ENCODE measurements at places on chromosomes 12 and 14.

GRCh38 chr12:95700316-95700785 lies 90.2 kb downstream of the NTN4 start:
- no peak for DNase-seq

GRCh38 chr12:117241697-117242096 lies 51.4 kb upstream of the FBXO21 start:
- no peak for DNase-seq

- DNase-seq, result no peak
Measured at GRCh38 chr12:127773520-127773919, 493.4 kb upstream of the TMEM132C start.

DNA sequence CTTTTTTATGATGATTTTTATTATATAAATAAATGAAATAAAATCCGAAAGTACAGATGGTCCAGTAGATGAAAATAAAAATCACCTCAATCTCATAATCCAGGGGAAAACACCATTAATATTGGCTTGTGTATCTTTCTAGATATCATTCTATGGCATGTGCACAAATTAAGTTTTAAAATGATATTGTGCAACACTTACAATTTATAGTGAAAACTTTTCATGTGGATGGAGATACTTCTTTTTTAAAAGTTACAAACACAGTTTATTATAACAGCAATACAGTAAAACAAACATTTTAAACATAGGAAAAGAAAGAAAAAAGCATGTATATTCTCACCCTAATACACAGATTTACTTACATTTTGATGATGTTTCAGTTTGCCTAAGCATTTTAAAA lies 98.9 kb upstream of the RMST start:
- no peak for DNase-seq

GRCh38 chr12:57476162-57476992 lies 3.3 kb downstream of the ARHGAP9 start:
- DNase-seq, result no peak

- peak; percentile 90 for DNase-seq
Measured at GRCh38 chr14:103500148-103500990, 22.3 kb downstream of the CKB start.

DNA sequence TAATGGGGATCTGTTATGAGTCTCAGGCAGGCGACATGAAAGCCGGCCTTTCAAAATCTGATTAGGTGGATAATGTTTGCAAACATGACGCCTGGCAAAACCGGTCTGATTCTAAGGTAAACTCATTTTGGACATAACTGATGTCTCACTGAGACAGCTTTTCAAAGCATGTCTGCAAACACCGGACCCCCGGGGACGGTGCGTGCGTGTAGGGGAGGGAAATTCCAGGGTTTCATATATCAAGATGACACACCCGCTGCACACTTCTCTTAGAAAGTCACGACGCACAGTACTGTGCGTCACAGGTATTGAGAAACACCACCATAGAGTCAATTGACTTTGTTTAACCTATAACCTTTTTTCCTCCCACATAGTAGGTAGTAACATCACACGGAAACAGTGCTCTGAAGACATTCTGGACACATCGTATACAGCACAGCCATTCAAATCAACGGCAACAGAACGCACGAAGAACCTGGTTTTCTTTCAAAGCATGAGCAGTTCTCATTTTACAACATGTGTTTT lies 43.9 kb upstream of the TESC start:
- no peak for DNase-seq

DNA sequence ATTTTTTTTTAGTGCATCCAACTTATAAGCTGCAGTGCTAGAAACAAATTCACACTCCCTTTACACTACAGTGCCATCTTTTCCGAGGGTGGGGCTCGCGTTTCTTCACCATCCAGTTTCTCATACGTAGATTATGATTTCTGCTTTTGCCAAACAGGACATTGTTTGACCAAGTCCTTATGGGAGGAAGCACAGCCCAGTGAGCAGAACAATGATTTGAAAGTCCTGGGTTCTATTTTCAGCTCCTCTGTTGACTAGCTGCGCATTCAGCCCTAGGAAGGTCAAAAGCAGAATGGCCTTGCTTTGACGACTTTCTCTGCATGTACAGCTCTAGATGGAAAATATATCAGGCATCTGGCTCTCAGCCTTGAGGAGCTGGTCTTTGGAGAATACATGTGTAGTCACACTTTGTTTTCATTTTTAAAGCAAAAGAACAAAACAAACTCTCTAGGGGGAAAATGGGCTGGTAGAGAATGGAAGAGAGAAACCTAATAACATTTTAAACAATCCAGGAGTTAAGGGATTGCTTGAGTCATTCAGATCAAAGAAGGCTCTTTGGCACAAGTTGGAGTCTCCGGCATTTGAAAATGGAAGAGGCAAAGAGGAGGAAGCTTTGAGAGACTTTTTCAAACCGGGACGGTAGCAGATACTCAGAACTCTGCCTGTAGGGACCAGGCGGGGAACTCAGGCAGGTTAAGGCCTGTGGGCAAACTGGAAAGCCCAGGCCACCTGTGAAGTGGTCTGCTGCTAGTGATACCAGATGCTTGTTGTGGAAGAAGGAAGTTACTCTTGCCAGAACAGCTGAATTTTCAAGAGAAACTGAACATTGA lies 257.3 kb upstream of the PLEKHG7 start:
- DNase-seq, result no peak

- no peak for DNase-seq
Measured at GRCh38 chr12:96132819-96133218, 61.4 kb upstream of the ELK3 start.

DNA sequence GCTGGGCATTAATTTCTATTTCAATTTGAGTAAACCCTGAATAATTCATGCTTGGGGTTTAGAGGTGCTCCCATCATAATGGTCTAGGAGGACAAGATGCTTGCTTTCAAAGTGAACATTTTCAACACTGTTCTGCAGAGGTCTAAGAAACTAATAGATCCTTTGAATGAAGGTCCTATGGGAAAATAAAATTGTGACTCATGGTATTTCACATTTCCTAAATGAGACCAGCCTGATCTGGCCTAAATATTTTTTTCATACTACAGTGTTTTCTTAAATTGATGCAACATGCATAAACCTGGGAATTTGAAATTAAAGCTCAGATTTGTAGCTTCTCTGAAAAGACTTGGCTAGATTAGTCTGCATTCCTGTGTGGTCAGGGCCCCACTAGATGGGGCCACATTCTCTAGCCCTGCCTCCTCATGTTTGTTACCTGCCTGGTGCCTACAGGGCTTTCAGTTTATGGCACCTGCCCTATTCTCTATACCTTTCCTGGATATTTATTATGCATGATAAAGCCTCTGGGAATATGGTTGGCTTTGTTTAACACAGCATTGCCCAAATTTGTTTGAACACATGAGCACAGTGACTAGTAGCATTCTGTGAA lies 112.7 kb downstream of the METTL25 start:
- no peak for DNase-seq

- DNase-seq, result no peak
Measured at GRCh38 chr12:126147321-126147720, 1082.1 kb downstream of the AACS start.

- DNase-seq, result no peak
Measured at GRCh38 chr12:5723071-5723470, 222.0 kb downstream of the ANO2 start.

DNA sequence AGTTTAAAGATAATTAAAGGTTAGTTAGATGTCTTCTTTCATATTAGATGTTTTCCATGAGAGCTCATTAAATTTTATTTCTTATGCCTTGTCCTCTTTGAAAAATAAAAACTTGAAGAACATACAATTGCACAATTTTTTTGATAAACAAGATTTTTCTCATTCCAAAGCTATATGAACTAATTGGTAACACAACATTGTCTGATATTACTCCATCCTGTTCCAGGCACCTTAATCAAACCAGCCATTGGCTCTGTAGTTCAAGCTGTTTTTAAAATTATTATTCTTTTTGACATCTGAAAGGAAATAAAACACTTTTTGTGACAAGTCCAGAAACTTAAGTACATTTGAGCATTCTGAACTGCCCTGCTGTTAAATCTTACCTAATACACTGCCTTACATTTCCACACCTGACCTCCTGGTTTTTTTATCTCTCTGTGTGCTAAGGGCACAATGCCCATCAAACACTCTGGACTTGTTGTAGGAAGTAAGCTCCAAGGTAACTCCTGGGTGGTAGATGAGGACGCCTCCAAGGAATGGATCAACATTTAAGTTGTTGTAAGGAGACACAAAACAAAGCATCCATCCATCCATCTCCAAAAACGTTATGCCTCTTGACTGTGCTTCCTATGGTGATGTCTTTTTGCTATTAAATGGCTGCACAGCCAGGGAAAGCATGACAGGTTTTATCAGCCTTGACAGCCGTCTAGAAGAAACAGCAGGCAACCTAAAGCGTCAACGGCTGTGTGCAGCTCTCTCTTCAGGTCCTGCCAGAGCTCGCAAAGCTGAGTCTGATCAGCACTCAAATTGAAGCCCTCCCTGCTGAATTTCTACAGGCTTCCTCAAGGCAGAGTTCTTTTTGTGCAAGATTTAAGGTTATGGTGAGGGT lies 449.9 kb upstream of the FLRT2 start:
- DNase-seq, result no peak

GRCh38 chr12:13175499-13175898 lies 21.0 kb upstream of the EMP1 start:
- no peak for DNase-seq

- no peak for DNase-seq
Measured at GRCh38 chr14:33163109-33163508, 224.4 kb downstream of the NPAS3 start.

DNA sequence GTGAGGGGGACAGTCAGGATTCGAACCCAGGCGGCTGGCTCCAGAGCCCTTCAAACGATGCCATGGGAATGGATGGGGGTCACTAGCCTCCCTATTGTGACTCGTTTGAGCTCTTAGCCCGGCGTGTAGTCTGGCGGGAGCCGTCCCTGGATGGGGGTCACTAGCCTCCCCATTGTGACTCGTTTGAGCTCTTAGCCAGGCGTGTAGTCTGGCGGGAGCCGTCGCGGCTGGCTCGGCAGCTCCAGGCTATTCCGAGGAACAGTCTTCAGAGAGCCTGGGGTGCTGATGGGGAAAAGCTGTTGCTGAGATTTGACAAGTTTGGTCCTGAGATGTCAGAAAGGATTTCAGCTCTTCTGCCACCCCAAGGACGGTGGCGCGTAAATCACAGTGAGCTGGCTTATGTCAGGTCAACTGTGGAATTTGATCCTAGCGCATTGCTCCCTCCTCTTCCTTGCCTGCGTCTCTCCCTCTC lies 58.3 kb downstream of the CALM1 start:
- no peak for DNase-seq

DNA sequence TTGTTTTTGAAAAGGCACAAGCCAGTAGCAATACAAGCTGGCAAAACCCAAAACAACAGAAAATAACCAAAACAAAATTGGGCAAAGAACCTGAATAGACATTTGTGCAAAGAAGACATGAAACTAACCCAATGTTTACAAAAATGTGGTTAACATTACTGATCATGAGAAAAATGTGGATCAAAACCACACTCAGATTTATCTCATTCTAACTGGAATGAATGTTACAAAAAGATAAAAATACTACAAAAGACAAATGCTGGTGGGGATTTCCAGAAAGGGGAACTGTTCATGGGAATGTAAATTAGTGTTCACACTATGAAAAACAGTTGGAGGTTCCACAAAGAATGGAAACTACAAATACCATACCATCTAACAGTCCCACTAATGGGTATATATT lies 26.6 kb downstream of the ASCL4 start:
- no peak for DNase-seq

DNA sequence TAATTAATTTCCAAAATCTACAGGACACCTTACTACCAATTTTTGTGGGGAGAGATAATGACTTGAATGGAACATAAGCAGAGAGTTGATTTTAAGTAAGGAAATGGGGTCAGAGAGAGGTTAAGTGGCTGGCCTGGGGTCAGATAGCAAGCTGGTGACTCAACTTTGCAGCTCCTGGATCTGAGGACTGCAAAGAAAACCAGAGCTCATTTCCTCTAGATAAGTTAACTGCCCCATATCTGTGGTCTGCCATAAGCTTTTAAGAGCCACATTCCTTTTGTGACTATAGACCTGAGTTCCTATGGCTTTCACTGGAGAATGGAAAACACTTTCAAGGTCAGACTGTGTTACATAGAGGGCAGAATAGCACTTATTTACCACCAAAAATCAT lies 201.2 kb upstream of the PRICKLE1 start:
- DNase-seq, result no peak

GRCh38 chr14:68814238-68814538 lies 21.3 kb upstream of the ZFP36L1 start:
- no peak for DNase-seq

DNA sequence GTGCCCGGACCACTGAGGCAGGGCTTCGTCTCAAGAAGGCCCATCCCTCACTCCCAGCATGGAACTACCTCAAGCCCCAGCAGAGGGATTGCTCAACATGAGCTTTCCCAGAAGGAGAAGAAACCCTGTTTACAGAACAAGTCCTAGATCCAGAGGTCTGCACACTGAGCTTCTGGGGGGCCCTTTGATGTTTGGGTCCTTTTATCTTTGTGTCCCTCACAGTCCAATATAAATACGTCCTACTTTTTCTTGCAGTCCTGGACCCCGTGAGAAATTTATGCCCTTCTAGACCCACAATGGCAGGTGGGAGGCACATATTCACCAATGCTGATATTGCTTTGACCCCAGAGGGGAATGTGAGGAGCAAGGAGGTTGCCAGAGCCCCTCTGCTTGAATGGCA lies 54.4 kb downstream of the SMUG1 start:
- DNase-seq, result no peak

GRCh38 chr12:32049956-32050355 lies 56.7 kb upstream of the BICD1 start:
- no peak for DNase-seq

DNA sequence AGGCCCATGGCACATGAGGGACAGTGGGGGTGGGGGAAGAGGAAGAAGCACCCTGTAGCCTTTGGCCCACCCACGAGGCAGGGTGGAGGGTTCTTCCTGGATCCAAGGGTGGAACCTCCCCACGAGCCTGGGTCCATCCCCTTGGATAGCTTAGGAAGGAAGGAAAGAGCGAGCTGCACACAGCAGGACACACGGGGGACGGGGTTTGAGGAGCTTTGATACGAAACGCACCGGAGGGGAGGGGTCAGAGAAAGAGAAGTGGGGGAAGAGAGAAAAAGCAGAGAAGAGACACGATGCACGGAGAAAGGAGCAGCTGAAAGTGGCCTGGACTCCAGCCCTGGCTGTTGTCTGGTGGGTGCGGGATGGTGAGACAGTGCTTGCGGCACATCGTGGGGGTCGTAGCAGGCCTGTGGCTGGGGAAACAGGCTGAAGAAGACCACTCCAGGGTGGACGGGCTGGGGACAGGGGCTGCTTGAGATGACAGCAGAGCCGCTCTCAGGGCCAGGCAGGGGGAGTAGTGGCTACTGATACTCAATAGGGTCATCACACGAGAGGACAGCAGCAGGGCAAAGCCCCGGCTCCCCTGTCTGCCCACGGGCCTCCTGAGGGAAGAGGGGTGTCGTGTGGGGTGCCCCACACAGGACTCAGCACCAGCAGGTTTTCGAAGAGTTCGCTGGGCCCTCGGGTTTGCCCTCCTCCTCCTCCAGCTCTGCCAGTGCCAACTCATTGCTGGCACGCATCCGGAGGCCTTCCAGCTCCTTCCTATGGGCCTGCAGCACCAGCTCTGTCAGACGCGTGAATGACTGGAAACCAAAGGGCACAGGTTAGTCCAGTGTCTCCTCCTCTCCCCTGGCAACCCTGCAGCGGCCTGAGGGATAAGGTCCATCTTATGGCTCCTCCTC lies 5.4 kb upstream of the GPX2 start:
- no peak for DNase-seq

- no peak for DNase-seq
Measured at GRCh38 chr14:42112108-42112507, 505.4 kb downstream of the LRFN5 start.
